ENCODE measurements at places on chromosomes 3 and 15.
A peak's percentile ranks its signal among the peaks of the same experiment; 100 is the strongest.

DNA sequence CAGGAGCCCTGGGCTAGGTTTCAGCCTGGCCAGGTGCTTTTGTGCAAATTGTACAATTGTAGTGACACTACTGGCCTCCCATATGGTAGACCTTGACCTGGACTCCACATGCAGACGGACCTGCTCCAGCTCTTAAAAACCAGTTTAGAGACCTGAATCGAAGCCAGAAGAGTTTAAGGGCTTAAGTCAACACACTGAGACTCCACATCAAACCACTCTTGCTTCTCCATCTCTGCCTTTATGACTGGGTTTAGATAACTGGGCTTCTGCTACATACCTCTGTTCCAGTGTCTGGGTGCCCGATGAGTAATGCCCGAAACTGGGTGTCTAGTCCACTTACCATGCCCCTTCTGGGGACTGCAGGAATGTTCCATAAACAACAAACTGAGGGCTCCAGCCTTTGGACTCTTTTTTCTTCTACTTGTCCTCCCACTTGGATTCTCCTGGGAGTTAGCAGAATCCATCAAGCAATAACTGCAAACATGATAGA, 32.8 kb downstream of the TMEM212 start:
- DNase-seq = no peak

DNA sequence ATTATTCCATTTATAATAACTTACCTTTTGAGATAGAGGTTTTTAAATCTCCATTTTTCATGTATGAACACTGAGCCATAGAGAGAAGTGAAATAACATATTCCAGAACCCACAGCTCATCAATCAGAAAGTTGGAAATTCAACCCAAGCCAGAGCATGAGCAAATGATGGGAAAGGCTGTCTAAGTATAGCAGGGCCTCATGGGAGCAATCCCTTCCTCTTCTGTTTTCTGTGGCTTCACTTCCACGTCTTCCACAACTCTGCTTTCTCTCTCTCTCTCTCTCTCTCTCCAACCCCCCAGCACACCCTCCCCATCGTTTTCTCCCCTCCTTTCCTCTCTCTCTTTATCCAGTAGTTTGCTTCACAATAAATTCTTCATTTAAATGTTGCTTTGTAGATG, 14.8 kb upstream of the IL1RAP start:
- DNase-seq = no peak

DNA sequence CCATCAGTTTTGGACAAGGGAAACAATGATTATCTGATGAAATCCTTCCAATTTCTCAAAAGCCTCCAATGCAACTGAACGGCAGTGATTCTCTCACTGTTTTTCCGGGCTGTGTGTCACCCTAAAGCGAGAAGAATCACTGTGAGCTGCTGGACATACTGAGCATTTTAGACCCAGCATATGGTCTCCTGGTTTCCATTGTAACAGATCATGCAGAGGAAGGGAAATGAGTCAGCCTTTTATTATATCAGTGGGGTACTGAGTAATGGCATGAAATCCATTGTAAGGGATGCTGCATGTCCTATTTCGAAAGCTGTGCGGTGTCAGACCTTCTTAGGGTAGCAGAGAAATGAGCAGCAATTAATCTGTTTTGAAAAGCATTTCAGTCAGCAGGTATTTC, 287.1 kb downstream of the IL5RA start:
- DNase-seq = peak; percentile 95

DNA sequence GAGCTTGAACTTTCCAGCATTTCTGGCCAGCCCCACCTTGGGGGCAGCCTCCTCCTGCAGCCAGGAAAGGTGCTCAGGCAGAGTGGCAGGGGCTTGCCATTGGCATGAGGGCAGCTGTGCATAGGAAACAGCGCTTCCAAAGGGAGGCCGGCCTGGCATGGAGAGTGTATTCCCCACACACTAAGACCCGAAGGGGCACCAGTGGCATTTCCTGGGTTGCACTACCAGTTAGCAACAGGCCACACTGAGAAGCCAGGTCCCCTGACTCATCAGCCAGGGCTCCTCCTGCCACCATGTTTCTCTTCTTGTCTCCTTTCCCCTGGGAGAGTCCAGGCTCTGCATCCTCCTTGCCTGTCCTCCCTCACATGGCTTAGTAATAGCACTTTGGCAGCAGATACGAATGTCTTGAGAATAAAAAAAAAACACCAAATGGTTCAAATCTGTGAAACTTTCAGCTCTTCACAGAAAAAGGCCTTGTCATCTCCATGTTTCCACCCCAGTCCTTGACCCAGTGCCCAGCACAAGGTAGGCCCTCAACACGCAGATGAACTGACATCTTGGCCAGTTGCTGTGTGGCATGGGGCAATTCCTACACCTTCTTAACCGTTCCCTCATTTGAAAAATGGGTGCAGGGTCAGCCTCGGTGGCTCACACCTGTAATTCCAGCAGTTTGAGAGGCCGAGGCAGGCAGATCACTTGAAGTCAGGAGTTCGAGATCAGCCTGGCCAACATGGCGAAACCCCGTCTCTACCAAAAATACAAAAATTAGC, 180.4 kb downstream of the SMAD6 start:
- no peak for DNase-seq

Data from C1 segment of cervical spinal cord (tissue), 14 donors.